ENCODE measurements at places on chromosomes 3 and 15.

- no peak for DNase-seq
Measured at GRCh38 chr3:110932567-110932966, 139.0 kb upstream of the NECTIN3 start.

DNA sequence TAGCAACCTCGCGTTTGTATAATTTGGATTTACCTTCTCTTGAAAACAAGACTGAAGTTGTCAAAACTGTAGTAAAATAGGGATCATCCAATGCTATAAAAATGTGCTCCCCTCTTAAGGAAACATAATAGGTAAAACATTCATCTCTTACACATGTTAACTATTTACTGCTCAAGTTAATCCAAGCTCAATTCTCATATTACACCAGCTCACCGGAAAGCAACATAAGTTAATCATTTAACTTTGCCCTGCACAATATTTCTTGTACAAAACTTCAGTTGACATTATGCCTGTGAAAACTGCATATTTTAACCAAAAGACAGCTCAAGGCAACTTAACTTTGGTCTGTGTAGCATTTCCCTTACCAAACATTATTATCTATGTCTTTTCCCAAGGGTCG, 634.2 kb downstream of the NAALADL2 start:
- no peak for DNase-seq

GRCh38 chr3:197959891-197960693, at the start of gene LMLN:
LMLN (plus strand) TSS chr3:197960217; CDS start chr3:197960246, 29 bp downstream.
- peak; percentile 97 for DNase-seq

GRCh38 chr3:149575961-149576564, 81.8 kb downstream of the WWTR1 start:
- no peak for DNase-seq

GRCh38 chr3:53046171-53047170, 598 bp upstream of the SFMBT1 start:
- peak; percentile 1 for DNase-seq

- no peak for DNase-seq
Measured at GRCh38 chr3:8490079-8490552, 11.5 kb upstream of the LMCD1 start.

Measured in COR-L47 (cell line).